ENCODE measurements at places on chromosomes 1 and 21.
A peak's percentile ranks its signal among the peaks of the same experiment; 100 is the strongest.

GRCh38 chr1:75583282-75583681 is 27.6 kb downstream of the SLC44A5 start:
- DNase-seq = no peak
- no peaks in the 10 kb centered on the region for H3K36me3 ChIP-seq
- no peaks in the 10 kb centered on the region for H3K4me1 ChIP-seq
- no peak overlapping the region for H3K27ac ChIP-seq

DNA sequence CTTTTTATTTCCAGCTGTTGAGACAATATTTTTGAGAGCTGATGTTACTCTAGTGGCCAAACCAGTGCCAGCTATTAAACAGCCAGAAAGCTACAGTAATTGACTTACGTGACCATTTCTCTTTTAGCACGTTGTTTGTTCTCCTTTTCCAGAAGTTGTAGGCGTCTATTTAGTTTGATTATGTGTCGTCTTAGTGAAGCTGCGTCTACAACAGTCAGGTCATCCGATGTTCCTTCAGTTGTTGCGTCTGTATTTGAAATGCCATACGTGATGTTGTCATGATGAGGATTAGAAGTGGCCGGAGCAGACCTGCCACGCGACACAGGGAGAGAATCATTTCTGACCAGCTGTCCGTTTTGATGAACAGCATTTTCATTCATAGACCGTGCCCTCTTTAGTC is 38.2 kb downstream of the TMEM51 start:
- no peak for DNase-seq
- H3K4me3 ChIP-seq = no peak overlapping the region
- H3K27me3 ChIP-seq = no peaks in the 10 kb centered on the region
- no peaks in the 10 kb centered on the region for H3K36me3 ChIP-seq

DNA sequence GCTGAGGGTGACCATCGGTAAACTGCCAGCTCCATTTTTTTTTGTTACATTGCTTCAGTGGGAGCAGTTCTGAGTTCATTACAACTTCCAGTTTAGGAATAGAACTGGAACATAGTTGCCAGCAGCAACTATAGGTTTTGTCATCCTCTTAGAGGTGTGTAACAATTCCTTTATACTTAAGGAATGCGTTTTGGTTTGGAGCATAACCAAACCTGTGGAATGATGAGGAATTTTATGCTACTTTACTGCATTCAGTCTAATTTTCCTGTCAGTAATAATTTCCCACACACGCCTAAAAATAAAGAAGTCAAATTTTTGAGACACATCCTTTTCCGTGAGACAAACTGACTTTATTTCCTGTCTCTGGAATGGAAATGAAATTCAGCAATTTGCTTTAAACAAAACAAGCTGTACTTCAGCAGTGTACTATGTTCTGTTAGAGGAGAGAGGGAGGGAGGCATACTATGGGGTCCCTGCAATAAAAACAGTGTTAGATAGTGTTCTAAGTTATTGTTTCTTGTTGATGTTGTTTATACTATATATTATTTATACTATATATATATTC is 4.8 kb upstream of the AMPD1 start:
- H3K27ac ChIP-seq = no peak overlapping the region
- H3K4me1 ChIP-seq = no peaks in the 10 kb centered on the region
- DNase-seq = no peak
- no peak overlapping the region for H3K4me3 ChIP-seq

GRCh38 chr1:197903196-197903514 is 725 bp downstream of the C1orf53 start:
- no peaks in the 10 kb centered on the region for H3K36me3 ChIP-seq
- H3K4me3 ChIP-seq = peak overlapping the region; percentile 74
- H3K27ac ChIP-seq = peak overlapping the region; percentile 91
- H3K27me3 ChIP-seq = peaks cover 9% of the 10 kb centered on the region
- no peak for DNase-seq

- H3K27me3 ChIP-seq = no peaks in the 10 kb centered on the region
- H3K36me3 ChIP-seq = no peaks in the 10 kb centered on the region
- H3K4me3 ChIP-seq = peak overlapping the region; percentile 54
- peaks cover 32% of the 10 kb centered on the region for H3K4me1 ChIP-seq
Observed at GRCh38 chr1:160097151-160097910, 1.1 kb downstream of the IGSF8 start.

GRCh38 chr1:204659056-204659455 is 26.5 kb downstream of the LRRN2 start:
- H3K4me3 ChIP-seq = no peak overlapping the region
- no peaks in the 10 kb centered on the region for H3K4me1 ChIP-seq
- no peak for DNase-seq
- no peaks in the 10 kb centered on the region for H3K36me3 ChIP-seq

DNA sequence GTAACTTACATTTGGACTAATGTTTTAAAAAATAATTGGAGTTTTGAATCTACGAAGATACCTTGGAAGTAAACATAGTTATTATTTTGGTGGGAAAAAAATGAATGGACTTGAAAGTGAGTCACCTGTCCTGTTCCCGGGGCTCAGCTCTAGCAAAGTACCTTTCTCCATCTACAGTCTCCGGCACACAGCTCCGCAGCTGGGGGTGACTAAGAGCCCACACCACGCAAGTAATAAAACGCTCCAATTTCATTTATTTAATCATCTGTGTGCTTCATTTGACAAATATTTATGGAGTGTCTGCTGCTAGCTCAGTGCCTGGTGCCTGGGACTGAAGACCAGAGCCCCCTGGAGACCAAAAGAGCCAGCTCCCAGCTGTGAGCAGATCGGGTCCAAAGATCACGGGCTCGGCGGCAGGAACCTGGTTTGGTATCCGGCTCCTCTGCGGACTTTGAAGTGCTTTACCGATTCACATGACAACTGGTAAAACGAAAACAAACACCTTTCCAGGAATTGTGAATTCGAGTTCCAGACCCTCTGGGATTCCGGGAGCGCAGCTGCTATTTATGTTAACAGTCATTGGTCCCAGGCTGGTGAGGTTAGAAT is 1.7 kb upstream of the RIPK4 start:
- no peaks in the 10 kb centered on the region for H3K36me3 ChIP-seq
- no peak overlapping the region for H3K4me3 ChIP-seq
- no peak for DNase-seq
- no peak overlapping the region for H3K27ac ChIP-seq

- no peak overlapping the region for H3K27ac ChIP-seq
- no peaks in the 10 kb centered on the region for H3K27me3 ChIP-seq
- no peak for DNase-seq
- H3K4me1 ChIP-seq = no peaks in the 10 kb centered on the region
Observed at GRCh38 chr1:31834501-31834900, 18.7 kb upstream of the SPOCD1 start.

DNA sequence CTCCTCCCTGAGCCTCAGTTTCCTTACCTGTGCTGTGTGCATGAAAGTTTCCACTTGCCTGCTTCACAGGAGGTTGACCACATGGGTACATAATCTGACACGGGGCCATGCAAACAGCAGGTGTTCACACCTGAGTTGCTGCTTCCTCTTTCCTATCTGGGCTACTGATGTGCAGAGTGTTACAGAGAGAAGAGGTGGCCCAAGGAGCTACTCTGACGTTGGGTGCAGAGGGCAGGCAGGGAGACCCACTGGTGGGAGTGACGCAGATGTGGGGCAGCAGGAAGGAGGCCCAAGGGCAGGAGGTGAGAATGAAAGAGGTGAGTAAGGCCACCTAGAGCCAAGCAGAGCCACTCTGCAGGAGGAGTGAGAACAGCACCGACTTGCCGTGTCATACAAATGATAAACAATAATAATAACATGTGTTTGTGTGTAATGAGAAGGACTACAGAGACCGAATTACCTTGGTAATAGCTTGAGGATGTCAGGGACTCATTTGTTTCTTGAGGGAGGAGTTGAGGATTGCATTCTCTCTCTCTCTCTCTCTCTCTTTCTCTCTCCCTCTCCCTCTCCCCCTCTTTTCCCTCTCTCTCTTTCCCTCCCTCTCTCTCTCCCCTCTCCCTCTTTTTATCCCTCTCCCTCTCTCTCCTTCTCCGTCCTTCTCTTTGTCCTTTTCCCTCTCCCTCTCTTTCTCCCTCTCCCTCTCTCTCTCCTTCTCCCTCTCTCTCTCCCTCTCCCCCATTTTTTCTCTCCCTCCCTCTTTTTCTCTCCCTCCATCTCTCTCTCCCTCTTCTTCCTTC is 87.4 kb upstream of the IGSF21 start:
- H3K27me3 ChIP-seq = peaks cover 17% of the 10 kb centered on the region
- H3K4me1 ChIP-seq = no peaks in the 10 kb centered on the region
- no peaks in the 10 kb centered on the region for H3K36me3 ChIP-seq
- DNase-seq = no peak
- H3K4me3 ChIP-seq = no peak overlapping the region

- peaks cover 16% of the 10 kb centered on the region for H3K4me1 ChIP-seq
- peaks cover 28% of the 10 kb centered on the region for H3K36me3 ChIP-seq
Observed at GRCh38 chr1:35885961-35886558, 3.1 kb downstream of the AGO1 start.

DNA sequence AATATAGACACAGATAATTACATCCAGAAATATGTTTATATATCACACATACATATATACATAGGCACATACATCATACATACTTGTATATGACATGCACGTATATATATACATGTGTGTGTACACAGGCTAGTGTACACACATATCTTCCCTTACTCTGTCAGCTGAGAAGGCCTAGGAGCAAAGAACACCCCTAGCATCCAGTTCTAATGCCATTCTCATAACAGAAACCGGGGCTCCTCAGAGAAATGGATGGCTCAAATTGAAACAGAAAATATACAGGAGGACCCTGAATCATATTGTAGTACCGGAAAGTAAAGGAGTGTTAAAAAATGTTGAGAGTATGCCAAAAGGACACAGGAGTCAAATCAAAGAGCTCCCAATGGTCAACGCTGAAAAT is 19.7 kb upstream of the HYI start:
- H3K27me3 ChIP-seq = no peaks in the 10 kb centered on the region
- H3K4me1 ChIP-seq = no peaks in the 10 kb centered on the region
- H3K27ac ChIP-seq = no peak overlapping the region
- no peak for DNase-seq

DNA sequence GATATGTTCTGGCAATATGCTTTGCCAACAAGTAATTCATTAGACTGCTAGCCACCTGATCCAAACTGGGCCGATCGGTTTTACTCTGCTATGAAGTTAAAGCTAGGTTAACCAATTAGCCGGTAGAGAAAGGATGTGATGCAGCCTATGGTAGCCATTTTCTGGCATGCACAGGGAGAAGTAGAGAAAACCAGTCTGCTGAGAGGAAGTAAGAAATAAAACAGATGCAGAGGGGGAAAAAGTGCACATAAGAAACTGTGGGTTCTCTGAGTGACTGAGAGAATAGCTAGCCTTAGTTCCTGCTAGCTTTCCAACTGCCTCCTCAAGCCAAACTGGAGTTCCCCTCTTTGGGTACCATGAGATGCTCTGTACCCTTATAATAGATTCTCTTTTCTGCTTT is 52.8 kb downstream of the ARID4B start:
- no peaks in the 10 kb centered on the region for H3K27me3 ChIP-seq
- peaks cover 12% of the 10 kb centered on the region for H3K4me1 ChIP-seq
- no peak overlapping the region for H3K4me3 ChIP-seq
